ENCODE measurements at places on chromosomes 1 and 21. TPM values are rescaled to one million over a fixed set of nuclear protein-coding genes. Genes with fewer than 3 reads are reported as not detected.

GRCh38 chr1:185073725-185074124 is 28.4 kb downstream of the RNF2 start:
- H3K4me1 ChIP-seq: no peaks in the 10 kb centered on the region
- no peak overlapping the region for H3K27ac ChIP-seq
- no peak overlapping the region for H3K4me3 ChIP-seq
- H3K27me3 ChIP-seq: no peaks in the 10 kb centered on the region

- no peaks in the 10 kb centered on the region for H3K4me1 ChIP-seq
- no peak overlapping the region for H3K27ac ChIP-seq
- no peak for DNase-seq
- H3K36me3 ChIP-seq: no peaks in the 10 kb centered on the region
- no peak overlapping the region for H3K4me3 ChIP-seq
- peaks cover 10% of the 10 kb centered on the region for H3K27me3 ChIP-seq
Observed at GRCh38 chr21:37866027-37866426, 50.2 kb downstream of the KCNJ6 start.

- H3K27ac ChIP-seq: no peak overlapping the region
- DNase-seq: no peak
- no peaks in the 10 kb centered on the region for H3K27me3 ChIP-seq
Observed at GRCh38 chr1:211603713-211604112, 24.8 kb upstream of the SLC30A1 start.

The FALEC gene
- total RNA-seq: 0.85 TPM

The RHD gene
- 0.19 TPM for total RNA-seq

The FOXD2 gene
- total RNA-seq: 0.76 TPM

The SLC1A7 gene
- not detected for total RNA-seq

The OMA1 gene
- 50.4 TPM for total RNA-seq

The ANXA9 gene
- 0.16 TPM for total RNA-seq

The APOBEC4 gene
- total RNA-seq: not detected

The CDCP2 gene
- total RNA-seq: 0.25 TPM
